ENCODE measurements at places on chromosomes 4 and X.
A peak's percentile ranks its signal among the peaks of the same experiment; 100 is the strongest.

DNA sequence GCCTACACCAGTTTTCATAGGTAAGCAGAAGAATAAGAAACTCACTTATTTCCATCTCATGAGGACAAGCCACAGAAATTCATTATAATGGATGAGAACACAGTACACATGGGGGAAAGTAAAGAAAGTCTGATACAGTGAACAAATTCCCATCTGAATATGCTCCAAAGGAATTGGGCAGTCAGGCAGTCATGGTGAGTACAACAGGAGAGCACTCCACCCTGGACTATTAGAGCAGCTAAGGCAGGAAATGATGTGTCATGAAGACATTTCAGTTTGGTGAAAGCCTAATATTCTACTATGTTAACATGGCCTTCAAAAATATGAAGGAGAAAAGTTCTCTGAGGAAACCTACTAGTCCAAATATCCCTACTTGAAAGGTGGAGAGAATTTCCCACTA is 92.0 kb upstream of the PRDX4 start:
- DNase-seq: no peak

DNA sequence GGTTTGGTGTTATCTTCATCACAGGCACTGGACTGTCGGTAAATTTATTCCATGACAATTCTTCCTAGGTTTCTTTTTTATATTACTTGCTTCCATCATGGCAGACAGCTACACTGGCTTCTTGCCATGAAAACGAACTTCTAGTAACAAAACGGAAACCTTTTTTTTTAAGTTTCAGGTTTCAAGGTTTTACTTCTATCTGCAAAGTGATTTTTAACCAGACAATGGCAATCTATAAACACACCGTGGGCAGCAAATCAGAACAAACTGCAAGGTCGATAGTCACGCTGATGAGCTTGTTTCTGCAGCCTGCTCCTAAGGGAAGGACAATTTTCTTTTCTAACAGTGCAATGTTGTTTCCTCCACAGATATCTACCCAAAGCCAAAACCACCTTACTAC is 29.9 kb downstream of the XG start:
- DNase-seq: no peak

DNA sequence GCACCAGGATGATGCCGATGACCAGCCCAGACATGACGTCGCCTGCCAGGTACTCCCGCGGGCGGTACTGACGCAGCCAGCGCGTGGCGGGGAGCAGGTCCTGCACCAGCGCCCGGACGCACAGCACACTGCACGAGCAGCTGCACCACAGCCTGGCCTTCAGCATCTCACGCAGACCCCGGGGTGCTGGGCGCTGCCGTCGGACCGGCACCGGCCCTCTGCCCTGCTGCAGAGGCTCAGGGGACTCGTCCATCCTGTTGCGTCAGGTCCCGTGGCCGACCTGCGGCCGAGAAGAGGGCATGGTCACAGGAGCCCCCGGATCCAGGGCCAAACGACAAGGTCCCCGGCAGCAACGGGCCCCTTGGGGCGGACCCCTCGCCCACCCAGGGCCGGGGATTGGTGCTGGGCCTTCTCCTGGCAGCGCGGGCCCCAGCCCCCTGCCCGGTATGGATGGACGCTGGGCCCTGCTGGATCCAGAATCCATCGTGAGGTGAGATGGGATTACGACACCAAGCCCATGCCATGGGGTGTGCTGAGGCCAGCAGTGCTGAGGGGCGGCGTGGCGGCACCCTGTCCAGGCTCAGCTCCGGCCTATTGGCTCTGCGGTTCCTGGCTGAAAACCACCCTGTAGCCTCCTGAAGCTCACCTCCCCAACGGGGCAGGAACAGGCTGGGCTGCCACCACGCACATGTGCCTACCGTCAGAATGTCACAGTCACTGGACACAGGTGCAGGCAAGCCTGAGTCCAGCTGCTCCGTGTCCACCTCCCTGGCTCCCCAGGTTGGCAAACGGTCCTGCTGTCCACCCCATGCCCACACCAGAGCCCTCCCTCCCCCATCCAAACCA is 1.5 kb downstream of the SLC26A1 start:
- no peak for DNase-seq

- no peak for DNase-seq
Observed at GRCh38 chrX:16119353-16120220, 3.8 kb upstream of the GRPR start.

DNA sequence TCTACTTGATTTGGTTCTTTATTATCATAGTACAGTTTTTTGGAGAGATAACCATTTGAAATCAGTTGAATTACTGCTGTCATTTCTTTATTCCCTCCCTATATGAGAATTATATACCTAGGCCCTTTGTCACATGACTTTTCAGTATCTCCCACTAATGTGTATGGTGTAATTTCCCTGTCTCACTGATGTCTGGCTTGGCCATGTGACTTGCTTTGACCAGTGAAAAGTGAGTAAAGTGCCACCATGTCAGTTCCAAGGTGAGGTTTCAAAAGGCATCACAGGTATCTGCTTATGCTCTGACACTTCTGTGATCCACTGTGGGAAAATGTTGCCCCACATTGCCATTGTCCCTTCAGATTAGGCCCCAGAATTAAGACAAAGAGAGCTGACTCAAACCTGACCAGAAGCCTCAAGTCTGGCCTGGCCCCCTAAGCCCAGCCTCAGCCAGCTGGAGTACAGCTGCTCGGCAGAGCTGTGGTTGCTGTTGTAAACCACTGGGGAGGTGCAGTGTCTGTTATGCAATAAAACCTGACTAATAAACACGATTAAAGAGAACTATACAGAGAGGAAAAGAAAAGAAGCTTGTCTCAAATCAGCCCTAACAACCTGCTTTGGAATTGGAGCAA is 27.5 kb downstream of the SETD7 start:
- peak; percentile 78 for DNase-seq

DNA sequence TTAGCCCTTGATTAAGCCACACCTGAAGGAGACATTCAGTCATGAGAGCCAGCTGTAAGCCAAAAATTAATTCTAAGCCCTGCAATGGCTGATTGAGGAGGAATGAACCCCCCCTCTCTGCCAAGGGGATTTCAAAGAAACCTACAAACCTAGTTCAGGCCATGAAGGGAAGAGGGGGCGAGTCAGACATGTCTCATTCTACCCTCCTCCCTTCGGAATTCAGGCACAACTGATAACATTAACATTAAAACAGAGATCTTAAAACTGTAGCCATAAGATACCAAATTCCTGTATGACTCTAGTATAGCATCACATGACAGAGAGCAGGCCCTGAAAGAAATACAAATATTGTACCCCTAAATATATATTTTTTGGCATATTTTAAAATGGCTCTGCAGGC is 40.4 kb upstream of the AFAP1 start:
- no peak for DNase-seq

GRCh38 chr4:184100297-184100885 is 117.3 kb downstream of the ENPP6 start:
- DNase-seq: peak; percentile 50

DNA sequence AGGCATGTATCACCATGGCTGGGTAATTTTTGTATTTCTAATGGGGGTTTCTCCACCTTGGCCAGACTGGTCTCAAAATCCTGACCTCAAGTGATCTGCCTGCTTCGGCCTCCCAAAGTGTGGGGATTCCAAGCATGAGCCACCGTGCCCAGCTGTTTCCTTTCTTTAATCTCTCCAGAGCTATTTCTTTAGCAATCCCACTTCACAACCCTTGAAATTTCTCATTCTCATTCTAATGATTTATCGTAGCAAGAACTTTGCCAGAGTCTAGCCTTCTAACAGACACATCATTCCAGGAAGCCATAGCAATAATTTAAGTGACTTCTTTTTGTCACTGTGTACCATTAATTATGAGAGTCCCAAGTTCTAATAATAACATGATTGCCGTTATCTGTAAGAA is 68.6 kb downstream of the RXFP1 start:
- DNase-seq: no peak

- DNase-seq: no peak
Observed at GRCh38 chr4:81664079-81664478, 192.4 kb upstream of the RASGEF1B start.

GRCh38 chr4:88204882-88205281 is 46.4 kb upstream of the ABCG2 start:
- DNase-seq: no peak

GRCh38 chr4:7693237-7693608 is 246.4 kb downstream of the AFAP1 start:
- DNase-seq: no peak

DNA sequence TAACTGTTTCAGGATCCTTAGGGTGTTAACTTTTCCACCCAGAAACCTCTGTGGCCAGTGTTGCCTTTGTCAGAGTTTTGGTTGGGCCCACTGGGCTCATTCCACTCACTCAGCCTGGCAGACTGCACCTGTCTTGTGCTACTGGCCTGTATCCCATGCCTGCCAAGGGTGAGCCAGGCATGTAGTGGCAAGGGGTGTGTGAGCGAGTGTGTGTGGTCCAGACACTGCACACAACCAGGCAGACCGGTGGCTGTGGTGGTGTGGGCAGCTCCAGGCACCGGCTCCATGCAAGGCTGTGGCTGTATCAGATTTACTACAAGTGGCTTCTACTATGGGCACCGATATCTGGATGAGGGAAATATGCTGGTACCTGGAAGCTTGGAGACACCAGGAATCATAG is 394.6 kb upstream of the DMD start:
- DNase-seq: no peak

DNA sequence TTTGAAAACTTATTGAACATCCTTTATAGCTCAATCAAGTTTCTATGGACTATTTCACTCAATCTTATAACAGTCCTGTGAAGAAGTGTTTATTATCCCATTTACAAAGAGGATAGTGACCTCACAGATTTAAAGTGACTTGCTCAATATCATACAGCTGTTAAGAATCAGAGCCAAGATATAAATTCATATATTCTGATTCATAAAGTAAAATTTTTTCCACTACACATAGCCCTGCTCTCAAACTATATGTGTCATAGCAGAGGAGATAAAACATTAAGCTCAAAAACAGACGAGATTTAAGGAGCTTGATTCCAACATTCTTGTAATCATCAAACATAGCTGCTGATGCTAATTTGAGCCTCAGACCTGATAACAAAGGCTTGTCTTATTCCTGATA is 226.8 kb downstream of the CAMK2D start:
- no peak for DNase-seq

DNA sequence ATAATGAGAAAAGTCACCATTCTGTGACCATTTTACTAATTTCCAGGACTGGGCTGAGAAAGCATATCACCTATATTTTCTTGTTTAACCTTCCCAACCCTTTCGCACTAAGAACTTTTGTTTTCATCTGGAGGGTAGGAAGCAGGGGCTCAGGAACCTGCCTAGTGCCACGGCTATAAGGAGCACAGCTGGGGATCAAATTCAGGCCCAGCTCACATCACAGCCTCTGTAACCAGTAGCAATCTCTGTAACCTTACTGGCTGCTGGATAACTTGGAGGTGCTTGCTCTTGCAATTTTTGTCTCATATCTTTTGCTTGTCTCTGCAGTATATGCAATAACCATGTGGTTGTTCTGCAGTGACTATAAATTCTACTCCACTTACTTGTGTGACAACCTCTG is 76.7 kb upstream of the PLAC1 start:
- no peak for DNase-seq

GRCh38 chr4:128653527-128654444 is 155.7 kb upstream of the JADE1 start:
- peak; percentile 57 for DNase-seq

DNA sequence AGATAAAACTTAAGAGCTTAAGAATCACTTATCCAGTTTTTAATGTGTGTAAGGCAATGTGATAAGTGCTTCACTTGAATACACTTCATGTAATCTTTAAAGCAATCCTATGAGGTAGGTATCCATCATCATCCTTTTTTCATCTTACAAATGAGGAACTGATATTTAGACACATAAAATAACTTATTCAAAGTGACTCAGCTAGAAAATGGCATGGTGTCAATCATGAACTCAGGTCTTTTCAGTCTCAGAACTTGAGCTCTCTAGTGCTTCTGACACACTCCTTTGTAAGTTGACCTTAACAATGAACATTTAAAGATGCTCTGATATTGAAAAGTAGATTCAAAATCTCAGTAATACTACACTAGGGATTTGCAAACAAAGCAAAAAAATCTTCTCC is 224.8 kb upstream of the TEX13C start:
- DNase-seq: no peak

- DNase-seq: no peak
Observed at GRCh38 chrX:40887476-40887875, 152.1 kb upstream of the MED14 start.

DNA sequence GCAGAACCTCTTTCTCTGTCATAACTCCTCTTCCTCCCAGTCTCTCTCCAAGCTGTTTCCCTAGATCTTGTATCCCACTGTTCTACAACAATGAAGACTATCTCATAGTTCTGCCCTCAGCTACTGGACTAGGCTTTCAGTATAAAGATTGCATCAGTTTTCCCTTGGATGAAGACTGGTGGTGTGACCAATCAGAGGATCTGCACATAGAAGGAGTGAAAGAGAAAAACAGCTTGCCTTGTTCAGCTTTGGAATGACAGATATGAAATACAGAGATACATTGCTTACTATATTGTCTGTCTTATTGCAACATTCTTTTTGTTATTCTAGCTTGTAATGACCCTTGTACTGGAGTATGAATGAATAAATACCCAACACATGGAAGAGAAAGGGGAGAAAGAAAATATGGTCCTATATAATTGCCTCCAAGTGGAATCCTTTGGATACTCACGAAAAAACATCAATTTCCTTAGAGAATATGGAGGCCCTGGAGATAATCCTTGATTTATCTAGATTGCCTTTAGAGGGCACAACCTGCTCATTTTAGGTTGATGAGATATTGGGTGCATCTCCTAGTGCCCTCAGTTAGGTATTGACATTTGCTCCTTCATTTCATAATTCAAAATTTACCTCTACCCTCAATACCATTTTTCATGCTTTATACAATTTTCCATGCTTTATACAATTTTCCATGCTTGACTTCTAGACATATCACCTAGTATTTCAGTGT is 395.8 kb downstream of the NAF1 start:
- no peak for DNase-seq

GRCh38 chr4:180751009-180751408 is 1492.2 kb upstream of the TENM3 start:
- DNase-seq: no peak

DNA sequence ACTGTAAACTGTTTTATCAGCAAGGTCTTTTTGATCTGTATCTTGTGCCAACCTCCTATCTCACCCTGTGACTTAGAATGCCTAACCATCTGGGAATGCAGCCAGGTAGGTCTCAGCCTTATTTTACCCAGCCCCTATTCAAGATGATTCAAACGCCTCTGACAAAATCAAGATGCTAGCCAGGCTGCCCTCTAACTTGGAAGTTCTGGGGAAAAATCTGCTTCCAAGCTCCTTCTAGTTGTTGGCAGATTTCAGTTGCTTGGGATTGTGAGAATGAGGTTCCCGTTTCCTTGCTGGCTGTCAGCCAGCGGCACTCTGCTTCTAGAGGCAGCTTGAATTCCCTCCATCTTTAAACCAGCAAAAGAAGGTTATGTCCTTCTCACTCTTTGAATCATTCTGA is 34.7 kb downstream of the LUZP4 start:
- peak; percentile 42 for DNase-seq

GRCh38 chr4:105415281-105415744 is 58.5 kb downstream of the PPA2 start:
- no peak for DNase-seq

GRCh38 chrX:74506317-74507115 is 85.2 kb downstream of the SLC16A2 start:
- no peak for DNase-seq

Data from right hindlimb (tissue), 1 donor.